GM12891 (cell line): ENCODE measurements at places on chromosomes 6 and 20.

DNA sequence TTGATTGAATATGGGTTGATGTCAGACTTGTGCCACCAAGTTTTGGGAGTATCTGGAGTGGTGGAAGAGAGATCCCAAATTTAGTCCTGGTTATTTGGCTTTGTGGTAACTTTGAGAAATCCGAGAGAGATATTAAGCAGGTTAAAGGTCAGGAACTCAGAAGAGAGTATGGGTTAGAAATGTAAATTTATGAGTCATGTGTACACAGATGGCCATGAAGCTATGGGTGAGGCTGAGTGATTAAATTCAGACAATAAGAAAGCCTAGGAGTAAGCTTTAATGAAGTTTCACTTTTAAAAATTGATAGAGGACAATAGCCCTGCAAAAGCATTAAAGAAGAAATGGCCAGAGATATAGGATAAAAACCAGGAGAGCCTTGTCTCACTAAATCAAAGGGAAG, 14.3 kb downstream of the RIMS1 start:
- DNase-seq, result no peak

- DNase-seq, result no peak
Measured at GRCh38 chr20:51385646-51386530, 156.6 kb downstream of the NFATC2 start.

- DNase-seq, result no peak
Measured at GRCh38 chr6:56513631-56514030, 129.1 kb downstream of the DST start.

DNA sequence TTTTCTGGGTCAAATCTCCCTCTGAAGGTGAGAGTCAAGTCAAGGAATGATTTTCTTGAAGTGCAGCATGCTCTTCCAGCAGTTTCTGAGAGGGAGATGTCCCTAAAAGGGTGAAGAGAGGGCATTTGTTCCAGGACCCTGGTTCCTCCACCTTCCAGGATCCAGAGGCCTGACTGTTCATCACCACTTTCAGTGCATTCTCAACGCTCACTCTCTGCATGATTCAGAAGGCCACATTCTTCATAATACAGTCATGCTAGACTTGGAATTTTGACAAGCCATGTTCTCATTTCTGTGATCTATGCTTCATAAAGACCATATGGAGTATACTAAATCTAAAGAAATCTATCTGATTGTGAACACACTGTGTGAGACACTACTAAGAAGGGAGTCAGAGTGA, 85.1 kb downstream of the PDE7B start:
- DNase-seq, result no peak

DNA sequence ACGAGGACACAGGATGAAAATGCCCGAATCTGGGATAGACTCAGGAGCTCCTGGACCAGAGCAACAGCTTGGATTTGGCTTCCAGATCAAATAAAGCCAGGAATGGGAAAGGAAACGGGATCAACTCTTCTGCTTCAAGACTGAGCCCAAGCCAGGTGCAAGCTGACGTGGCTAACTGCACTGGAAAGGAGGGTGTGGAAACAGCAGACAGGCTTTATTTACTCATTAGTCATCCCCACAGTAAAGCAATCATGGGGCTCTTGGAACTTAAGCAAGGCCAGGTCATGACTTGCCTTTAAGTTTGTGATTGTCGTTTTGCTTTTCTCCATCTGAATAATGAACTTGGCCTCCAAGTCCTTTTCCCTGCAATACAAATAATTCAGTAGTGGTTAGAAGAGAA, 45.2 kb downstream of the KIF16B start:
- no peak for DNase-seq
